Mucosa of gallbladder (tissue), 1 donor: ENCODE measurements at places on chromosomes 11 and 22. TPM values are rescaled to one million over a fixed set of nuclear protein-coding genes. Genes with fewer than 3 reads are reported as not detected.
A peak's percentile ranks its signal among the peaks of the same experiment; 100 is the strongest.

DNA sequence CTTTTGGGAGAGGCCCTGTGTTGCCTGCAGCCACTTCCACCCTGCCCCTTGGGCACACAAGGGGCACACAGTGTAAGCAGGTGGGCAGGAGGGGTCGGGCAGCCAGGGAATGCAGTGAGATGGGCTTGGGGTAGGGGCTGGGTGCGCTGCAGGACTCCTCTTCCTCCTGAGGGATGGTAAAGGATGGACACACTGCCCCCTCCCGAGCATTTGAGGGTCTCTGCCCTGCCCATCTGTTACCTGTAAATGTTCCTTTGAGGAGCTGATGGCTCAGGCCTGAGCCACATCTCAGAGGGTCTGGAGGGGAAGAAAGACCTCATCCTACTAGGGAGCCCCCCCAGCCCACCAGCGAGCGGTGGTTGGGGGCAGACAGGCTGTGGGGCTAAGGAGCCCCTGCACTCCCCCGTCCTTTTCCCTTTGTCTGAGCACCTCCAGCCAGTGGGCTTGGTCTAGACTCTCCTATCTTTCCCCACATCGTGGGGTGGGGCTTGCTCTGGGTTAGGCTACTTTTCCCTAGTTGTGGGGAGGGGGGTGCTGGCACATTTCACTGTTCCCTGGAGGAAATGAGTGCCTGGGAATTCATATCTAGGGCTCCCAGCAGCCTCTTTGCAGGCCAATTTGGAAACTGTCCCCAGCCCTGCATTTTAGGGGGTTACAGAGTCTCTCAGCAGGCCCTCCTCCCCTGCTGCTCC is 1.7 kb upstream of the TSSC4 start:
- no peak for DNase-seq

- peak; percentile 74 for DNase-seq
Measured at GRCh38 chr11:119369132-119369925, 12.2 kb downstream of the USP2 start.

GRCh38 chr11:121449123-121449522 is 3.0 kb upstream of the SORL1 start:
- no peak for DNase-seq

- no peak for DNase-seq
Measured at GRCh38 chr22:17867160-17867785, 93.0 kb upstream of the BID start.

BCO2 gene
- total RNA-seq = 27.2 TPM

- DNase-seq = peak; percentile 34
Measured at GRCh38 chr11:125941619-125942611, 3.9 kb upstream of the VSIG10L2 start.
